ENCODE measurements at places on chromosomes 7 and 10.

DNA sequence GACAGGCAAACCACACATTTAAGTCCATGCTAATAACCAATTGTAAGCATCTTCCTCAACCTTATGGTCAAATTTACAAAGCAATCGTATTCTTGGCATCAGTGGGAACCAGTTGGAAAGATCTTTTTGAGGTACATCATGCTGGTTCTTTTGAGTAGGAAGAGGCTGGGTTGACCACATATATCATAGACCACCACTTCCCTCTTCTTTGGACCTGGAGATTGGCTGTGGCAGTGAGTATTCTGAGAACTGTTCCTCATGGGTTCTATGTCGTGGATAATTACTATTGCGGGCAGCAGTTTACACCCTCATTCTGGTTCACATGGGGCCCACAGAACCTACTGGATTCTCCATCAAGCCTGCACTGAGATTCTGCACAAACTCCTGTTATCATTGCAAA lies 35.5 kb upstream of the C1GALT1 start:
- no peak for DNase-seq

GRCh38 chr10:103665162-103665889 lies 171.8 kb downstream of the NEURL1 start:
- no peak for DNase-seq

DNA sequence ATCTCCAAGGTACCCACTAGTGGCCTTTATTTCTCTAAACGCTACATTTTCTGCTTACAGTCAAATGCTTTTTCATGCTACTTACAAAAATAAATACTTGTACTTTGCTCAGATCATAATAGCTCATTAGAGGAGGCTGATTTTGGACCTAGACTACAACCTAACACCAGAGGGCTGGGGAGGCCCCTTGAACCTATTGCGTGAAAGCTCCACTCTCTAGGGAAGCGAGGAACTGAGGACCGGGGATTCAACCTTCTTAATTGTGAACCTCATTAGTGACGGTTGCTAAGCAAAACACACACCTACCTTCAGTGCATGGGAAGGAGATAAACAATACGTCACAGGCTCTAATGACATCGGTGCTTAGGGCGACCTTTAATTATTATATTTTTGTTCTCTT lies 92.1 kb downstream of the EBF3 start:
- DNase-seq: no peak

DNA sequence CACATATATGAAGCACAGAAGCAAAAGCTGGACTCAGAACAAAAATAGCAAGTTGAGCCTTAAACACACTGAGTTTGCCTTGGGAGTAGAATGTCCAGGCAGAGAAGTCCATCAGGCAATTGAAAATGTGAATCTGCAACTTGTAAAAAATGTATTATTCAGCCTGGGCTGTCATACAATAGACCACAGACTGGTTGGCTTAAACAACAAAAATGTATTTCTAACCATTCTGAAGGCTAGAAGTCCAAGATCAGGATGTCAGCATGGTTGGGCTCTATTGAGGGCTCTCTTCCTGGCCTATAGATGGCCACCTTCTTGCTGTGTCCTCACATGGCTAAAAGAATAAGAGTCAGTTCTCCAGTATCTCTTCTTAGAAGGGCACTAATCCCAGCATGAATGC lies 76.5 kb upstream of the CAPZA2 start:
- no peak for DNase-seq

- no peak for DNase-seq
Observed at GRCh38 chr7:133682364-133683181, 429.7 kb downstream of the EXOC4 start.

- peak; percentile 87 for DNase-seq
Observed at GRCh38 chr7:43439631-43440401, 143.1 kb upstream of the STK17A start.

DNA sequence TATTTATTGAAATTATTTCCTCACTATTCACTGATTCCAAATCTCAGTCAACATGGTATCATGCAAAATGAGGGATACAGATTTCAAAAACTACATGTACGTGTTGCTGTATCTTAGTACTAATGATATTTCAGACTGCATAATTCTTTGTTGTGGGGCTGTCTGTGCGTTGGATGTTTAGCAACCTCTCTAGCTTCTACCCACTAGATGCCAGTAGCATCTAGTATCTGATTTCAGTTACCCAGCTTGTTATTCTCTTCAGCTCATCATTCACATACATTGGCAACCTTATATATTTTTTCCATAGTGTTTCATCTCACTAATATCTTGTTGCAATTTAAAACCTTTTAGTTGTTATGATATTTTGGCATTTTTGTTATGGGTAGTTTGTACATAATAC lies 22.5 kb upstream of the WASL start:
- DNase-seq: no peak

- DNase-seq: no peak
Observed at GRCh38 chr10:51233337-51234100, 159.2 kb downstream of the PRKG1 start.

DNA sequence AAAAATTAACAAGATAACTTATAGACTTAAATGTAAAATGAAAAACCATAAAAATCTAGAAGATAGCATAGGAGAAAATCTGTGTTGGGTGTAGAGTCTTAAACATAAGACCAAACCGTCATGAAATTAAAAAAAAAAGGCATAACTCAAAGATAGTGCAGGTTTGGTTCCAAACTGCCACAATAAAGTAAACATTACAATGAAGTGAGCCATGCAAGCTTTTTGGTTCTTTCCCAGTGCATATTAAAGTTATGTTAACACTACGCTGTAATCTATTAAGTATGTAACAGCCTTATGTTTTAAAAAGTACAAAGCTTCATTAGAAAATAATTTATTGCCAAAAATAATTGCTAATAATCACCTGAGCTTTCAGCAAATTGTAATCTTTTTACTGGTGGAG lies 1366.5 kb upstream of the LRRTM3 start:
- no peak for DNase-seq

DNA sequence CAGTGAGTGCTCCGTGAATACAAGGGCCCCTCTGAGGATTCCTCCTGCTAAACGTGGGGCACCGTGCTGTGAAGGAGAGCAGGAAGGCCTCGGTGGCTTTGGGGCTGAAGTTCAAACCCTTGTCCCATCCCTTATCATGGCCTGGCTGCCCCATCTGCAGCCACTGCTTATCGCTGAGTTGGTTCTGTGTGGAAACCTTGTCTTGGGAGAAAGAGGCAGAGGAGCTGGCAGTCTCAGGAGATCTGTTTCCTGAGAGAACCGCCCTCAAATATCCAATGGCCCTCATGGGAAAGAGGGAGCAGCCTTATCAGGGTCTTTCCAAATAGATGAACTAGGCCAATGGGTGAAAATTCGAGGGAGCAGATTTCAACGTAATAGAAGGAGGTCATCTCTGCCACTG lies 52.0 kb upstream of the NRF1 start:
- DNase-seq: no peak

DNA sequence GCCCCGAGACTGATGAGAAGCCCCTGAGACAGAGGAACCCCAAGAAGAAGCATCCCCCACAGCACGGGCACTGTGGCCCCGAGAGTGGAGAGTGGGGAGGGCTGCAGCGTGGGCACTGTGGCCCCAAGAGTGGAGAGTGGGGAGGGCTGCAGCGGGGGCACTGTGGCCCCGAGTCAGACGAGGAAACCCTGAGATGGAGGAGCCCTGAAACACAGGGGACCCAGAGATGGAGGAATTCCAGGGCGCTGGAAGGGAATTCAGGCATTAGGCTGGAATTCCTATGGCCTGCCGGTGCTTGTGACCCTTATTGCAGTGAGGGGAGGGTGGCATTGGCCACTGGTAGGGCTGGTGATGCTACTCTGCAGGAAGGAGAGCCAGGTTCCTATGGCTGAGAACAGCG lies 168.6 kb upstream of the SHH start:
- peak; percentile 27 for DNase-seq

DNA sequence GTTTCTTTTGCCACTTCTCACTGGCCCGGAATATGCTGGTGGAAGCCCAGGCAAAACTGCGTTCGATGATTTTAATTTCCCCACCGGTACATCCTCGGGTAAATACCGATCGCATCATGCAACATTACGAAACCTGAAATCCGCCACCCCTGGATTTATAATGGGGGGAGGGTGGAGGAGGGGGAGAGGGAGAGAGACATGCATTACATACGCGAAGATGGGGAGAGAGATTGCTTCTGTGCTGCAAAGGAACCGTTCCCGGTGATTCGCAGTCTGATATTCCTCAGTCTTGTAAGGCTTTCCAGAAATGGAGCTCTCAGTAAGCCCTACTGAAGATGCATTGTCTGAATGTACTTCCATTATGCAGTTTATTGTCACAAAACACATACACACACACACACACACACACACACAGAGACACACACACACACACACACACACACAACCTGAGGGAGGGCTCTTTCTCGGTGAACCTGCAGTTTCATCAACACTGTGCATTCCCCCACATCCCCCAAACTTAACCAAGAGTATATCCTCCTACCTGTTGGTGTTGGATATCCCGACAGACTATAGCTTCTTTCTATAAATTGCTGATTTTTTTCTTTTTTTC lies 741 bp downstream of the GPR85 start:
- no peak for DNase-seq

DNA sequence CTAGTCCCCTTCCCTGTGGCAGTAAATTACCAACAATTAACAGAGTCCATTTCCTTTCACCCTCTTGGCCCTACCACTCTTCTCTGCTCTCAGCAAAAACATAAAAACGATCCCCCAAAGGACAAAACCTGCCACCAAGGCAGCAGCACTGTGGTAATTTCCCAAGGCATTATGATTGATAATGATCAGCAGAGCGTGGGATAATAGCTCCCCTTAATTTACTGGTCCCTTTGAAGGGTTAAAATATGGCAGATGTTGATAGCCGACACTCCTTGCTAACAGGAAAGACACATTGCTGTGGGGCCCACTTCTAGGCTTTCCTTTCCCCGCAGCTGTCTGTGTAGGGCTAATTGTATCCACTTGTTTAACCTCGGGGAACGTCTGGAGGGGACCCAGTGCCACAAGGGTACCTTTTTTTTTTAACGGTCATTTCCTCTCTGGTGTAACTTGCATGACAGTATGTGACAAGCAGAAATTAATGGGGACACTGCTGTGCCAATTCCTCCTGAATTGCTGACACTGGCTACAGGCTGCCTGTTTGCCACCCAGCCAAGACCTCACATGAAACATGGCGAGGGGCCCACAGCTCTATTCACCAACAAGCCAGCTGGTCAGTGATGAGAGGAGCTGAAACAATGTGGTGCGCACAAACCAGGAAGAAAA lies 81.3 kb downstream of the CDK6 start:
- peak; percentile 48 for DNase-seq

GRCh38 chr10:96991313-96991841 lies 159.3 kb downstream of the LCOR start:
- DNase-seq: no peak

DNA sequence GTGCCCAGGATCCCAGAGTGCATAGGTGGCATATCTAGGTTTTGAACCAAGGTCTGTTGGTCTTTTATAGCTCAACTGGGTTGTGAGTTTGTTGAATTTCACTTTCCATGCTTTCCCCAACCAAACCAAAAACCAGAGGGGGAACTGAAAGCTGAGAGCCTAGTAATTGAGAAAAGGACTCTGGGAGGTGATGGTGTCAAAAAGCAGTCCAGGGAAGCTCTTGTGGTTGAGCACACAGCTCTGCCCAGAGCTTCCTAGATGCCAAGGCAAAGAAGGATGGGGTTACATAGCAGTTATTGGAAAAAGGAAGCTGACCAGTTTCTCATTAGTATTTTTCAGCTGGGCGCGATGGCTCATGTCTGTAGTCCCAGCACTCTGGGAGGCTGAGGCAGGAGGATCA lies 9.9 kb downstream of the POR start:
- DNase-seq: no peak

GRCh38 chr10:78905957-78906308 lies 162.8 kb upstream of the ZMIZ1 start:
- DNase-seq: peak; percentile 49

GRCh38 chr7:117185124-117185523 lies 137.7 kb downstream of the WNT2 start:
- no peak for DNase-seq

DNA sequence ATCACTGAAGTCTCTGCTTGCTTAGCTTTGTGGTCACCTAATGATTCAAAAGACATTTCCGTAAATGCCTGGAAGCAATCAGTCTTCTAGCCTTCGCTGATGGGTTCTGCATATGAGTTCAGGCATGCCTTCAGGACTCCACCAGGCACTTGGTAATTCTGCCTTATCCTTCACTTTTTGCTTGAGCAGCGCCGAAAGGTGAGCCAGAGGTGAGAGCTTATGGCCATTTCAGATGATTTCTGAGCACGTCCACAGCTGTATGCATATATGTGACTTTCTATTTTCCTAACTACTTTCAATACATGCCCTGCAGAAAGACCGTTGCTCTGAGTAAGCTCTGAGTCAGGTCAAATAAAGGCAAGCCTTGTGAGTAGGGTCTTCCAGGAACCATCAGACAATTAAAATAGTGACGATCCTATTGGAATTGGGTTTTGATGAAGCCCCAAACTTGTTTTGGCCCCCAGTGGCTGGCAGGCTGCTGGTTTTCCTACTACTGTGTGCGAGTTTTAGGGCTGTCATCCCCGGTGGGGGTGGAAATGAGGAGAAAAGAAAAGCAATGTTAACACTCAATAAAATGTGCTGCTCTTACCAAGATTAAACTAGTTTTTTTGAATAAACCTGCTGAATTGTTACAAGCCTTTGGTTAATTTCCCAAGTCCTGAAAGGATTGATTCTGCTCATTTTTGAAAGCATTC lies 154.4 kb upstream of the AKR1E2 start:
- DNase-seq: no peak

- peak; percentile 22 for DNase-seq
Observed at GRCh38 chr7:157664871-157665633, 328.2 kb downstream of the DNAJB6 start.

GRCh38 chr10:5614155-5614721 lies 52.2 kb downstream of the ASB13 start:
- DNase-seq: no peak

DNA sequence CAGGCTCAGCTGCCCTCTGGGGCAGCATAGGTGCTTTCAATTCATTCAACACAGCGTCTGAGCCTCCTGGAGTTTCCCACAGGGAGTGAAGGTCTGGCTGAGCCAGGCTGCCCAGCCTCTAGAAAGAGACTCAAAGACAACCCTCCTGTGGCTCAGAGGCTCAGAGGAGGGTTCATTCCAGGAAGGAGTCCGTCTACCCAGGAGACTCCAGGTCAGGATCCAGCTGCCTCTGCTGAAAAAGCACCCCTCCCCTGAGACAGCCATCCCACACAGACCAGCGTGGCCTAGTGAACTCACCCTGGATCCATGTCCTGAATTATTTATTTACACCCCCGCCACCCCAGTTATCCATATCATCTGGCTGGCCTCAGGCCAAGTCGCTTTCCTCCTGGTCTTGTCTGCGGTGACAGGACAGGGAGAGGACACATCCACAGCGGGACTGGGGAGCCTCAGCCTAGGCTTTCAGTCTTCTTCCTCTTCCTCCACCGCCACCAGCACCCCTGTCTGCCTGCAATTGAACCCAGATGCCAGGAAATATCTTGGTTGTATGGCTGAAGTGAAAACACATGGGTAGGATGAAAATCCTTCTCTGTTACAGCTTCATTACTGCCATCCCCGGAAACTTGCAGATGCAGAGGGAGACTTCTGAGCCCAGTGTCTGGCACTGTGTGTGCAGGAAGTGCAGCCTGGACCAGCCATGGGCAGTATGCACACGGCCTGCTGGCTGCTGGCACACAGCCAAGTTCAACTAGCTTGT lies 44.0 kb upstream of the COL13A1 start:
- no peak for DNase-seq

- no peak for DNase-seq
Observed at GRCh38 chr10:131124945-131125344, 186.6 kb downstream of the TCERG1L start.

All from endodermal cell (in vitro differentiated cells).